ENCODE measurements at places on chromosomes 2 and 18.

- no peak for DNase-seq
These were observed 16.1 kb upstream of the OTOS start for GRCh38 chr2:240156435-240157146.

DNA sequence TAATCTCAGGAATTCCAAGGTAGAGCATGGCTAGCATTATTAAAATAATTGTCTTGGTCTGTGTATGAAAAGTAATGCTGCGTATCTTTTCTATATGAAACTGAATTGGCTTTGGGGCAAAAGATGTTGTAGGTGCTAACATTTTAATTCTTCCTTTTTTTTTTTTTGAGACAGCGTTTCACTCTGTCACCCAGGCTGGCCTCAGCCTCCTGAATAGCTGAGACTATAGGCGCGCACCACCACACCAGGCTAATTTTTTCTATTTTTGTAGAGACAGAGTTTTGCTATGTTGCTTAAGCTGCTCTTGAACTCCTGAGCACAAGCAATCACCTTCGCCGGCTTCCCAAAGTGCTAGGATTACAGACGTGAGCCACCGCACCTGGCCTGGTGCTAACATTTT is 172.6 kb upstream of the STON1 start:
- no peak for DNase-seq

DNA sequence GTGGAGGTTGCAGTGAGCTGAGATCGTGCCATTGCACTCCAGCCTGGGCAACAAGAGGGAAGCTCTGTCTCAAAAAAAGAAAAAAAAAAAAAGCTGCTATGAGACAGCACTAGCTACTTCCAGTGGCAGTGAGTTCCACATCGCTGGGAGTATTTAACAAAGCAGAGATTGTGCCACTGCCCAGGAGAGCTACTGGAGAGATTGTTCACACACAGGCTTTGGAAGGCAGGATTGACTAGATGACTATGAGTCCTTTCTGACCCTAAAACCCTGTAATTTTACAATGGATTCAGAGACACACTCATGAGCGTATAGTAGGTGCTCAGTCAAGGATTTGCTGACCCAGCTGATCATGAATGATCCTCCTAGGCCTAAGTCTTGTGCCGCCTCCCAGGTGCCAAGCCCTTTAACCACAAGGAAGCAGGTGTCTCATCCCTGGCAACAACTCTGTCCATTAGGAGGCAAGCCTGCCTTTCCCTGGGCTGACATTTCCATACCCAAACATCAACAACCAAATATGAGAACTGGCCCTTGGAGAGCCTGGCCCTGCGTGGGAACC is 45.0 kb upstream of the ODC1 start:
- DNase-seq: peak; percentile 69

GRCh38 chr2:137947032-137947727 is 17.1 kb upstream of the HNMT start:
- no peak for DNase-seq

DNA sequence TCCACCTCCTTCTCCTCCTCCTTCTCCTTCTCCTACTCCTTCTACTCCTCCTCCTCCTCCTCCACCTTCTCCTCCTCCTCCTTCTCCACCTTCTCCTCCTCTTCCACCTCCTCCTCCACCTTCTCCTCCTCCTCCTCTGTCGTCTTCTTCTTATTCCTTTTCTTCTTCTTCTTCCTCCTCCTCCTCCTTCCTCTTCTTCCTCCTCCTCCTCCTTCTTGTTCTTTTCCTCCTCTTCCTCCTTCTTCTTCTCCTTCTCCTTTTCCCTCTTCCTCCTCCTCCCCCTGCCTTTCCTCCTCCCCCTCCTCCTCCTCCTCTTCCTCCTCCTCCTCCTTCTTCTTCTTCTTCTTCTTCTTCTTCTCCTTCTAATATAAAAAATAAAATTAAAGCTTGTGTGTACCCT is 971.2 kb upstream of the PIK3C3 start:
- no peak for DNase-seq

- DNase-seq: no peak
These were observed 27.0 kb downstream of the TRAPPC12 start for GRCh38 chr2:3406501-3406900.

- DNase-seq: no peak
These were observed 148.0 kb upstream of the SKOR2 start for GRCh38 chr18:47399475-47399874.

GRCh38 chr18:59719544-59720181 is 22.4 kb upstream of the CCBE1 start:
- no peak for DNase-seq

- DNase-seq: no peak
These were observed 16.6 kb downstream of the LRP2 start for GRCh38 chr2:169345486-169346437.

GRCh38 chr2:6793371-6793770 is 72.3 kb downstream of the CMPK2 start:
- peak; percentile 43 for DNase-seq

- no peak for DNase-seq
These were observed 17.3 kb downstream of the NCK2 start for GRCh38 chr2:105761931-105762515.

- no peak for DNase-seq
These were observed 167.2 kb upstream of the SATB2 start for GRCh38 chr2:199624958-199625357.

- DNase-seq: no peak
These were observed 29.9 kb downstream of the CYP26B1 start for GRCh38 chr2:72117718-72118117.

DNA sequence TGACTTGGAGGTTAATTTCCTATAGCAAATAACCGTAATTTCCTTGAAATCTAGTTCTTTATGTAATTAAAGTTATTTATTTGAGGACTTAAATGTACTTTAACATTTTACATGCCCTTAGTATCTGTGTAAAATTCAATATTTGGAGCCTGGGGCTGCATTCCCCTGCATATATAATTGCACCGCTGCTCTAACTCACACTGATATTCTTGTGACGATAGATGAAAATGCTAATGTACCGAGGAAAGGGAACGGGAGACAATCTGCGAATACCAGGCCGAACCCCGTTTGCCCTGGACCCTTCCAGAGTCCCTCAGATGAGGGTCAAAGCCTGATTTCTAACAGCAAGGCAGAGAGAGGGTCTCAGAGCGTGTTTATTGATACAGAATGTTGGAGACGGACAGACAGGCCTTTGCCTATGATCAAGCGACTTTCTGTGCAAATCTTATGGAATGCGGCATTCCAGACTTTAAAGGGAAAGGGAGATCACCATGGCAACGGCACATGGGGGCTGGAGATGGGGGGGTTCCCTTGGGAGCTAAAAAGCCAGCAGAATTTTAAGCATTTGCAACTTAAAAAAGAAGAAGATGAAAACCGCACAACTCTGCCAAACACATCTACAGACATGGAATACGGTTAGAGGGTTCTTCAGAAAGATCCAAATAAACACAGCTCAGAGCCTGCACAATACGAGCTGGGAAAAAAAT is 57.6 kb upstream of the TWIST2 start:
- no peak for DNase-seq

DNA sequence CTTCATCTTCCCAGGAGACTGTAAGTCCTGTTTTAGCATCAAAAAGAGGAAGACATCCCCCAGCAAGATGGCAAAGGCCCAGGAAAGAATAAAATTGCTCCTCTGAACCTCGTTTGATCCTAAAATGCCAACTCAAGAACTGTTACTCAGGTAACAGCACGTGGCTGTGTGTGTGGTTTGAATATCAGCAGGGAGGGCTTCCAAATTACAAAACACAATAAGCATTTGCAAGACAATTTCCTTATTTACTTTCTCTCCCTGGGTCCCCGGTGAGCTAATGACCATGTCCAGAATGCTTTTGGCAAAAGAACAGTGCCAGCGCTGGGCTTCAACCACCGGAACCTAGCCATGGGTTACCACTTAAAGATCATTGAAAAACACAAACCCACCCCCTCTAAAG is 163.6 kb downstream of the C1D start:
- DNase-seq: no peak

DNA sequence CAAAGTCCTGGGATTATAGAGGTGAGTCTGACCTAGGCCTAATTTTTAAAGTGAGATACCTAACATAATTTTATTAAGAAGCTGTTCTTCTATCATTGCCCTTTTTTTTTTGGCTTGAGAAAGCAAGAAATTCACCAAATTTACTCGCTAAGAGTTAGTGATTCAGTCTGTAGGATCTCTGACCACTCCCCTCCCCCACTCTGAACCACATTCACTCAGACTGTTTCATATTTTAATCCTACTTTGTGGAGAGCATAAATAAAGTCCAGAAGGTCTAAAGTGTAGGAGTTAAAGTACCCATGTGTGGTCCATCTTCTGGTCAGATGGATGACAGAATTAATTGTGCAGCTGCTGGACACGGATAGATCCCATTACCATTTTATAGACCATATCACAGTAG is 115.8 kb upstream of the MGAT5 start:
- DNase-seq: no peak

- no peak for DNase-seq
These were observed 87.3 kb downstream of the DOCK10 start for GRCh38 chr2:224954980-224955379.

GRCh38 chr2:42140496-42140895 is 28.7 kb upstream of the EML4 start:
- no peak for DNase-seq

DNA sequence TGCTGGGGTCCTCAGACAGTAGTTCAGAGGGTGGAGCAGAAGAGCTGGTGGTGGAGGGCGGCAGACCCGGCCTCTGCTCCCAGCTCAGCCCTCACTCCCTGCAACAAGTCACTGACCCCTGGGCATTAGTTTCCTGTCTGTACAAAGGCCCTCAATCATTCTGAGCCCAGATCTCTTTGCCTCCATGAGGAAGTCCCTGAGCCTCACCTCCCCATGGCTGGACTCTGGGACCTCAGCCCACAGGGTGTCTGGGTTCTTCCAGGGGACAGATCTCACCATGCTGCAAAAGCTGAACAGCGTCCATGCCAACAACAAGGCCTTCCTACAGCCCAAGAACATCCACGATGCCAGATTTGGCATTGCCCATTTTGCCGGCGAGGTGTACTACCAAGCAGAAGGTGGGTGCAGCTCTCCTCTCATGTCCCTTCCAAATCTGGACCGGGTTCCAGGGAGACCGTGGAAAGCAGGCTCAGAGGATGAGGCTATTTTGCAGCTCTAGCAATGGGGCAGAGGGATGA is 49.1 kb downstream of the MYO7B start:
- no peak for DNase-seq

- DNase-seq: no peak
These were observed 28.2 kb downstream of the SOX11 start for GRCh38 chr2:5720426-5720825.

DNA sequence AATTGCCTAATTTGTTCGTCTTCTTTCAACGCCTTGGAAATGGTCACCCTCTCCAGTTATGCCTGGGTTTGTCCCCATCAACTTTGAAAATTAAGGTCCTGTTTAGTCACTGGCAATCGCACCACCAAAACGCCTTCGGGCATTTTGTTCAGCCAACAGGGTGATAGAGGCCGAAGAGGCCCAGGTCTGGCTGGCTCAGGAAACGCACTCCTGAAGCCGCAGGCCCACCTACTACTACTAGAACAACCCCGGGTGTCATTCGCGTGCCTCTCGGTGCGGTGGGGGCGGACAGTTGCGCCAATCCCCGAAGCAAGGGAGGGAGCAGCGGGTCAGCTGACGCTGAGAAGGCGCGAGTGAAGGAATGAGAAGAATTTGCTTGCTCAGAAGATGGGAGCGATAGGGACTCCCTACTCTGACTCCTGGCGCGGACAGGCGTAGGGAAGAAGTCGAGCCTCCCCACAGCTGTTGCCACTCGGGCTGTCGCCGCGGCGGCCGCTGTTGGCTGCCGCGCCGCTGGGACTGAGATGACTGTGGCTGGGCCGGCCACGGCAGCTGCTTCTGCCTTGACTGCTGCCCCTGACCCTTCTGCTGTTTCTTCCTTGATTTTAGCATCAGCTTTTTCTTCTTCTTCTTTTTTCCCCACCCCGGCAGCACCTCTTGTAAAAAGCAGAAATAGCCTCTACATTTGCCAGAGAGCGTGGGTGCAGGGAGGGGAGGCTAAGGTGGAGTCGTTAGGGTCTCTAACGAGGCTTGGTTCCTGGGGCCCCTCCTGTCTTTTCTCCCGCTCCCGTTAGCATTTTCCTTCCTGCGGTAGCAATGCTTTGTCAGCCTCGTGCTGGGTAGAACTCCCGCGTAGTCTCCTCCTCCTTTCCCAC is 387.6 kb downstream of the FIGN start:
- peak; percentile 74 for DNase-seq

DNA sequence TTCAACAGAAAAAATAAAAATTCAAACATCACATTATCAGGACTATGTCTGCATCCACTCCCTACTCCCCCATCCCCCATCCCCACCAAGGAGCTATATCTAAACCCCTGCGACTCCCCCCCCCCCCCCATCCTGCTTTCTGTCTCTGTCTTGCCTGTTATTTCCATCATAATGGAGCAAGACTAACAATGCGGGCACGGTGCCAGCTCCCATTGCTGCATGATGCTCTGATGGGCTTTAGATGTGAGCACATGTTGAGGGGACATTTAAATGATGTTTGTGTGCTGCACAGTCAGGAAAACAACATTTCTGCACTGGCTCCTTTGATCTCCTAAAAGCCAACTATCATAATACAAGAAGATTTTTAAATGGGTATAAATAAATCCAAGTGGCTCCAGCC is 644.2 kb upstream of the SETBP1 start:
- DNase-seq: no peak

GRCh38 chr2:40658941-40659340 is 207.1 kb upstream of the SLC8A1 start:
- DNase-seq: peak; percentile 9

GRCh38 chr2:222797261-222797660 is 63.6 kb upstream of the ACSL3 start:
- DNase-seq: no peak

DNA sequence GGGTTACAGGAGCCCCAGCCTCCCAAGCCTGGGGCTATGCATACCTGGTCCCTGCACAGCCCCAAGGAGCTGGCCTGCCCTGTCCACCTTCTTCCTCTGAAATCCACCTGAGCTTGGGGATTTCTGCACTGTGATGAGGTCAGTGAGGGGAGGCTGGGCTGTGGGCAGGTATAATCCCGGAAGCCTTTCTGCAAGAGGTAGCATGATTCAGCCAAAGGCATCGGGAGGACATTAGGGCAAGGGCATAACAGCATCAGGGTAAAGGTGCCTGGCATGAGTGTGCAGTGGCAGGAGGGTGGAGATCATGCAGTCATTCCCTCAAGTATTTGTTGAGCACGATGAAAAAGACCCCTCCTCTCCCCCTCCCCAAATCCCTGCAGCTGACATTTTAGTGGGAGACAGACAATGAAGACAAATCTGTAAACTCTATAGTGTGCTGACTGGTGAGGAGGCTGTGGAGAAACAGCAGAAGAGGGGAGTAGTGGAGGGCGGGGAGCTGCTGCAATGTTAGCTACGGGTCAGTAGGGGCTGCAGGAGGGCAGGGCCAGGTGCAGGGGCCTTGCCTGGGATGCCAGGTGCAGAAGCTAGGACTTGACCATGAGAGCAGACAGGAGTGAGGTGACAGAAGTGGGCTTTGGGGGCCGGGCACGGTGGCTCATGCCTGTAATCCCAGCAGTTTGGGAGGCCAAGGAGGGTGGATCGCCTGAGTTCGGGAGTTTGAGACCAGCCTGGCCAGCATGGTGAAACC is 18.7 kb downstream of the ZFP36L2 start:
- DNase-seq: no peak

DNA sequence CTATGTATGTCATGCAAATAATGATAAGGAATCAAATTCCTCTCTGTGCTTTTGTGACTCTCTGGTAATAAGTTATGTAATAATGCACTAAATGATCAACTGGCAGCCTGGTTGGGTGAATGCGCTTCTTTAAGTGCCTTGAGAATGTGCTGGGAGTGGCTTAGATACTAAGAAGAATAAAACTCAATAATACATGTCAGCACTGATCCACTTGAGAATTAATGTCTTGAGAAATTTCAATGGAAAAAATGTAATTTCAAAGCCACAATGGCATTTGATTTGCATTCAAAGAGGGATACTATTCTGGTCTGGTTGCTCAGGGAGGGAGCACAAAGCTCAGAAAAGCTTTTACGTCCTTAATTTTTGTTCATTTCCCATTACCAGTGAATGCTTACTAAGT is 137.7 kb upstream of the MMADHC start:
- no peak for DNase-seq
